Effector memory CD8-positive, alpha-beta T cell (primary cell): ENCODE measurements at places on chromosomes 16 and 17.

DNA sequence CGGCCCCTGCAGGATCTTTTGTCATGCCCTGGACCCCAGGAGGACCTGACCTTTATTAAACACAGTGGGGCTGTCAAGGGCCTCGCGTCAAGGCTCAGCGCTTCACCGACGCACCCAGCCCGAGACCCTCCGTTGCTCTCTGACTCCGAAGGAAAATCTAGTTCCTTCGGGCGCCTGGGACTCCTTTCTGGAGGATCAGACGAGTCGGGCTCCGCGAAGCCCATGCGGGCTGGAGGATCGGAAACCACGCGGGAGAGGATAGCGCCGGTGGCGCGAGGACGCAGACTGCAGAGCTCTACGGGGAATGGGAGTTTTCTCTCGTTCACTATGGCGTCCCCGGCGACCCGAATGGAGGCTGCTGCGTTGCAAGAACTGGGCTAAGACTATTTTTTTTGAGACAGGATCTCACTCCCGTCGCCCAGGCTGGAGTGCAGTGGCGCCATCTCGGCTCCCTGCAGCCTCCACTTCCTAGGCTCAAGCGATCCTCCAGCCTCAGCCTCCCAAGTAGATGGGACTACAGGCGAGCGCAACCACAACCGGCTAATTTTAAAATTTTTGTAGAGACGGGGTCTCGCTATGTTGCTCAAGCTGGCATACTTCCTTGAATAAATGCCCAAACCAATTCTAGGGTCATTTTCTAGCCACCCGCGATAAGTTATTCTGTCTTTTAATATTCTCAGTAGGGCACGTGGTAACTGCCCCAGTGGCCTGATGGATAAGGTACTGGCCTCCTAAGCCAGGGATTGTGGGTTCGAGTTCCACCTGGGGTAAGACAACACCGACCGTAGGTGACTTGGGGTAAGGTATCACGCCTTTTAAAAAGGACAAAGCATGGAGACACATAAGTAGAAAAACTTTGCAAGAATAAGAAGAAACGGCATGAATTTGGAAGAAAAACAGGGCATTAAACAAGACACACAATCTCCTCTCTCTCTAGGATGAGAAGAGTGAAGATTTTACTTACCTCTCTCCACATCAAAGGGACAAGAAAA, 5.5 kb downstream of the OR1F1 start:
- DNase-seq = no peak

- no peak for DNase-seq
Measured at GRCh38 chr16:23694644-23695373, 16.1 kb downstream of the PLK1 start.

DNA sequence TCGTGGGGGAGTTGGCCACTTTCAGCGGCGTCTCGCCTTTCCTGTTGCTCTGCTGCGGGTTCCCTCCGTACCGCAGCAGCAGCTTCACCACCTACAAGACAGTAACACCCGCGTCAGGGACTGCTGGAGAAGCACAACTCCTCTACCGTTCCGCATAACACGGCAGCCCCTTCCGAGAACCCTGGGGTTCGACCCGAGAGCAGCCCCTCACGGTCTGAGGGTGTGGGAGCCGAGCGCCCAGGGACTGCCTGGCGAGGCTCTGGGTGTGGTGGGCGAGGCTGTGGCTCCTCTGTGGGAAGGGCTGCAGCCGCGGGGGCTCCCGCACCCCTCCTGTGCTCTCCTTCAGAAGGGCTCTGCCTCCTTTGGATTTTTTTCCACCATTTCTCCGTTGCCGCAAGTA, 68.6 kb downstream of the ZNF778 start:
- no peak for DNase-seq

- no peak for DNase-seq
Measured at GRCh38 chr16:26988186-26988585, 78.5 kb upstream of the C16orf82 start.

DNA sequence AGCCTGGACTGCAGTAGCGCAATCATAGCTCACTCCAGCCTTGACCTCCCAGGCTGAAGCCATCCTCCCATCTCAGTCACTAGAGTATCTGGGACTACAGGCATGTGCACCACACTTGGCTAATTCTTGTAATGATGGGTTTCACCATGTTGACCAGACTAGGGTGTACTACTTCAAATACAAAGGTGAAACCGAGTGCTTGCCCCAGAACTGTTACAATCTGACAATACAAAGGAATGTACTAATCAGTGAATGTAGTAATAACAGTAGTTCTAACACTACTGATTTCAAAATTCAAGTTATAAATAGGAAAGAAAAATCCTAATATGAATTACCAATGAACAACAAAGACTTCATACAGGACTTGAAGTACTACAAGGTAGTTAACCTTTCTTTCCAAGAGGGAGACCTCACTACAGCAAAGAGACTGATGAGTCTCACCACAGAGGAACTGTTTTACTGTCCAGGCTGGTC, 24.4 kb downstream of the CRK start:
- no peak for DNase-seq

GRCh38 chr16:58024486-58025350, 836 bp upstream of the MMP15 start:
- DNase-seq = peak; percentile 10

GRCh38 chr17:60398227-60398959, 6.5 kb upstream of the USP32 start:
- no peak for DNase-seq

DNA sequence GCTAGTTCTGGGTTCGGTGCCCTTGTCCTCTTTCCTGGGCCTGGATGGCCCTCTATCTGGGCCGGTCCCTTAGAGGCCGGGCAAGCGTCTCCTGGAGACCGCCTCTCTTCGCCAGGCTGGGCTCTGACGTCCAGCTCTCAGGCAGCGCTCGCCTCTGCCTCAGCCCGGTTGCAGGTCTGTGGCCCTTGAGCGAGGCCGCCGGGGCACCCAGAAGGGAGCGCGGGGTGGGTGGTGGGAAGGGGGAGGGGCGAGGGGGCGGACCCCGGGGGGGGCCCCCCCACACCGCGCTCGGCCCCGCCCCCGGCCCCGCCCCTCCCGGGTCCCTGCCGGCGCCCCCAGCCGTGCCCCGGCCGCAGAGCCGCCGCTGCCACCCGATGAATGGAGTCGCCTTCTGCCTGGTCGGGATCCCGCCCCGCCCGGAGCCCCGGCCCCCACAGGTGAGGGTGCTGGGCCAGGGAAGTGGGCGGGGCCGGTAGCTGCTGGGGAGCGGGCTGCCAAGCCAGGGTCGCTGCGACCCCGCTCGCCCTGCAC, at the start of gene ARHGAP23:
TSS of gene ARHGAP23 (plus strand) at position 353 of the 531 bp plus-strand sequence. CDS start at position 375, 22 bp downstream.
- DNase-seq = peak; percentile 21

- no peak for DNase-seq
Measured at GRCh38 chr16:46897471-46897870, 13.3 kb downstream of the GPT2 start.

- no peak for DNase-seq
Measured at GRCh38 chr16:31430380-31431052, 2.4 kb upstream of the COX6A2 start.

- DNase-seq = no peak
Measured at GRCh38 chr17:80960037-80960796, 31.4 kb upstream of the CHMP6 start.

- DNase-seq = no peak
Measured at GRCh38 chr17:39606434-39607056, 1.2 kb downstream of the NEUROD2 start.

DNA sequence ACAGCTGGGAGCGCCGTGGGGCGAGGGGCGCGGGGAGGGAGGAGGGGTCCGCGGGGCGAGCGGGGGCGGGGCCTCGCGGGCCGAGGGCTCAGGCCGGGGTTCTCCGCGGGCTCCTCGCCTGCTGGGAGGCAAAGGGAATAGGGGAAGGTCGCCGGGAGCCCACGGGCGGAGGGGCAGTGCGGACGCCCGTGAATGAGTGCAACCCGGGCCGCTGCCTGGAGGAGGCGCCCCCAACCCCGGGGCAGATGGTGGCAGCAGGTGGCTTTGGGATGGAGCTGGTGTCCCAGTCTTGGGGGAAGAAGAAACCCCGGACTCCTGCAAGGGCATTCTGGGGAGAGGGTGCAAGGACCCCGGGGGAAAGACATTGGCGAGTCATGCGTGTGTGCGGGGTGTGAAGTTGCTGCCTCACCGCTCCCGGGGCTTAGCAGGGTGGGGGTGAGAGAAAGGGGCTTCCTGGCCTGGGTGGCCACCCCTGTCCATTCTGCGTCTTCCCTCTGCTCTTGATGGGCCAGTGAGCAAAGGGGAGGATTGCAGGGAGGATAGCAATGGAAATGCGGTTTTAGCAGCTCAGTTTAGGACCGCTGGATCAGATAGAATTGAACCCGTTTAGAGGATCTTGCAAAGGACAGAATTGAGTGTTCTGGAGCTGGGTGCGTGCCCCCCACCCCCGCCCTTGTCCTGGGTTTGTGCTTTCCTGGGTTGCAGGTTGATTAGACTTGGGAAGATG, 526 bp downstream of the KIAA0513 start:
- DNase-seq = peak; percentile 12

- no peak for DNase-seq
Measured at GRCh38 chr16:3127745-3128144, 7.1 kb upstream of the ZNF213 start.

DNA sequence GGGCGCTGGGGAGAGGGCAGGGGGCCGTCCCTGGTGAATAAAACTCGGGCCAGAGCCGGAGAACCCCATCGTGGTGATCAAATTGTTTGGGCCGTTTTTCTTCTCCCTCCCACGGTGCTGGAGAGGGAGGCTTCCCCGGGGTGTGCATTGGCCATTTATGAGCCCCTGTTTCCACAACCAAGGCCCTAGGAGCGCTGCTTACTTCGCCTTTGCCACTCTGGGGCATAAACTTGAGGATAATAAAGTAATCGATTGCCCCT, 544 bp downstream of the CCP110 start:
- DNase-seq = no peak

DNA sequence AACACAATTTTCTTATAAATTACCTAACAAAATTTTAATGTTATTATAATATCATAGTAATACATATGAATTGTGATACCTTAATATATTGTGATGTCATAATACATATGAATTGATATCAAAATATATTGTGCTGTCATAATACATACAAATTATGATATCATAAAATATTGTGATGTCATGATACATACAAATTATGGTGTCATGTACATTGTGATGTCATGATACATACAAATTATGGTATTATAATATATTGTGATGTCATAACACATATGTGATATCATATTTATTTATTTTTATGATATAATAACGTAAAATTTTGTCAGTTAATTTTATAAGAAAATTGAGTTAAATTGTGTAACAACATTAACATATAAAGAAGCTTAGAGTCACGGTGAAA, 1927.2 kb downstream of the TP53TG3F start:
- DNase-seq = no peak

DNA sequence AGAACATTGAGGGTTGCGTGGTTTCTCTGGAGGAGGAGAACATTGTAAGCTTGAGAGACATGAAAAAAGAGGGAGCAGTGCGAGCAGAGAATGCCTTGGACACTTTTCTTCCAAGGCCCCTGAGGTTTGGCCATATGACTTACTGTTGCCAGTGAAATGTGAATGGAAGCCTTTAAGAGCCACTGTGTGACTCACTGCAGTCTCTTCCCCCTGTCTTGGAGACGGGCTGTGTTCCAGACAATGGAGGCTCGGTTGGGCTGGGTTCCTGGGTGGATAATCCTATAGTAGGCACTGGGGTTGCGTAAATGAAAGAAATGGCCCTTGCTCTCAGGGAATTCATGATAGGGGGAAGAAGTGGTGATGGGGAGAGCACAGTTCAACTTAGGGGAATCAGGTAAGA, 75.5 kb downstream of the SHISA9 start:
- no peak for DNase-seq

DNA sequence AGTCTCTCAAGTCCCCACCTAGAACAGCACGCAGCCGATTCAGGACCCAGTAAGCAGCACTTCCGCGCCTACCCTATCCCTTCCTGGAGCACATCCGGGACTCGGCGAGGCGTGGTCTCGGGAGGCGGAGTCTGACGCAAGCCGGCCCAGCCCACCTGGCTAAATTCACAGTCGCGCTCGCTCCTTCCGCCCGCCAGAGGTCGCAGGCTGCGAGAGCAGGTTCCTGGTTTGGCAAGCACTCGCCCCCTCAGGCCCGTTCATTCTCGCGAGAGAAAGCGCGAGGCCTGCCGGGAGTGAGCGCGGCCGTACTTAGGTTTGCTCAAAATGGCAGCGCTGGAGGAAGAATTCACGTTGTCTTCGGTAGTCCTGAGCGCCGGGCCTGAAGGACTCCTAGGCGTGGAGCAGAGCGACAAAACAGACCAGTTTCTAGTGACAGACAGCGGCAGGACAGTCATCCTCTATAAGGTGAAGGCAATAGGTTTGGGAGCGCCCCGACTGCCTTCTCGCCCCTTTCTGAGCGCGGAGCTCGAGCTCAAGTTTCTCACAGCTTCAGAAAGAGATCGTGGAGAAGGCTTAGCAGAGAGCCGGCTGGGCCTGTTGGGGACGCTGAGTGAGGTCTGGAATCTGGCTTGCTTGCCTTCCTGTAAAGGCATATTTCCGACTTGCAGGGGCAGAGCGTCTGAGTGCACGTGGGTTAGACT, at the start of gene NOL11:
TSS of gene NOL11 (plus strand) at position 313 of the 701 bp plus-strand sequence. CDS start at position 325, 12 bp downstream.
- peak; percentile 99 for DNase-seq

GRCh38 chr17:40518401-40519088, 17.1 kb upstream of the TNS4 start:
- no peak for DNase-seq

- no peak for DNase-seq
Measured at GRCh38 chr16:86353148-86353547, 157.2 kb upstream of the FOXF1 start.

GRCh38 chr17:147796-148740, 10.7 kb downstream of the SCGB1C2 start:
- no peak for DNase-seq

- no peak for DNase-seq
Measured at GRCh38 chr16:48963901-48964615, 317.6 kb downstream of the CBLN1 start.

DNA sequence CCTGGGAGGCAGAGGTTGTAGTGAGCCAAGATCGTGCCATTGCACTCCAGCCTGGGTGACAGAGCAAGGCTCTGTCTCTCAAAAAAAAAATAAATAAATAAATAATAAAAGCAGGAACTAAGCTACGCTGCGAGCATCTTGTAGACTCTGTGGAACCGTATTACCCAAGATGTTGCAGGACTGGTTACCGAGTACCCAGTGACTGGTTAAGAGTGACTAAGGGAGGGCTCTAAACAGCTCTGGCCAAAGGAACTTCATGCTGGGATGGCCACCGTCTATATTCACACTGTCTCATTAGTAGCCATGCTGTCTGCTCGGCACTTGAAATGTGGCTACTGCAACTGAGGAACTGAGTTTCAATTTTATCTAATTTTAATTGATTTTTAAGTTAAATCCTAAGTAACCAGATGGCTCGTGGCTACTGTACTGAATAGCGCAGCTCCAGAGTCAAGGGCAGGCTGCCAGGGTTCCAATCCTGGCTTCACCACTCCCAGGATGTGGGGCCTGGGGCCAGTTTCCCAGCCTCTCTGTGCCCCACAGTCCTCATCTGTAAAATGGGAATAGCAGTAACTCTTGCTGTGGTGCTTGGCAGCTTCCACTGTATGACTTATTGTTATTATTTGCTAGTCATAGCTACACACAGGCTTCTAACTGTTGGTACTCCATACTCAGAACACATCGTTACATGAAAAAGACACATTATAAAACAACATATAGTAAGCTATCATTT, 3.0 kb downstream of the NTAN1 start:
- DNase-seq = no peak
